Osteocyte (in vitro differentiated cells): ENCODE measurements at places on chromosomes 5 and 9. TPM values are rescaled to one million over a fixed set of nuclear protein-coding genes. Genes with fewer than 3 reads are reported as not detected.

The EQTN gene
- total RNA-seq, result not detected in 2 replicates

The PTGS1 gene
- total RNA-seq, result 2.5 and 3.1 TPM in 2 replicates

The PPP1R26 gene
- total RNA-seq, result 19.5 and 21.1 TPM in 2 replicates

The RNF183 gene
- total RNA-seq, result not detected in 2 replicates

The IRX4 gene
- not detected in 2 replicates for total RNA-seq

The PHF19 gene
- total RNA-seq, result 194 and 212 TPM in 2 replicates

The PCDHA9 gene
- 1.7 and 1.8 TPM in 2 replicates for total RNA-seq

The FIBCD1 gene
- 17.5 and 18.2 TPM in 2 replicates for total RNA-seq

The OMD gene
- 27.2 and 31.1 TPM in 2 replicates for total RNA-seq

The RNF180 gene
- total RNA-seq, result 3.5 and 5.3 TPM in 2 replicates

The ANKRD18A gene
- total RNA-seq, result 14.2 and 14.6 TPM in 2 replicates

The PPP2R2B gene
- total RNA-seq, result not detected in 2 replicates

The FOXD4L4 gene
- not detected in 2 replicates for total RNA-seq

The GFPT2 gene
- 70.7 and 80.0 TPM in 2 replicates for total RNA-seq

The DMRT2 gene
- total RNA-seq, result not detected in 2 replicates

The CDH10 gene
- not detected in 2 replicates for total RNA-seq

The ECM2 gene
- total RNA-seq, result 53.3 and 56.0 TPM in 2 replicates

DNA sequence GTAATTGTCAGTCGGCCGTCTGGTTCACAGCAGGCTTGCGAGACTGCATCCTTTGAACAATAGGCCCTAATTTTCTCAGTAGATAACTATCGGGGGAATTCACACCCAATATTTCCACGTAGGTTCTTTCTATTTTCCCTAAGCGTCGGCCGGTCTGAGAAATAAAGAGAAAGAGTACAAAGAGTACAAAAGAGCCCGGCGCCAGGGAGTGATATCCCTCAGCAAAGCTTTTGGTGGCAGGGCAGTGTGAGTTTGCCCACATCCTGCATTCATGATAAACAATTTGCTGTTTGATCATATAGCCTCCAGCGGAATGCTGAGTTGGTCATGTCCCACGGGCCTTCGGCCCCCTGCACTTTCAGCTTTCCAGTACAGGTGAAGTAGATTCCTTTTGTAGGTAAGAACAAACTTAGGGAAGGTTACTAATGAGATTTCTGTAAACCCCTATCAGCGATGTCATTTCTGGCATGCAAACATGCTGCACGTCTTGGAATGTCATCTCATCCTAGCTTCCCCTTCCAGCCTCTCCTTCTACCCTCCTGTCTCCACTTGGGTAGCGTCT is 4.7 kb upstream of the PTGR1 start:
- peaks cover 4% of the 10 kb centered on the region for H3K27me3 ChIP-seq
- H3K27ac ChIP-seq, result no peak overlapping the region
- H3K4me3 ChIP-seq, result no peak overlapping the region
- H3K4me1 ChIP-seq, result peaks cover 5% of the 10 kb centered on the region
- DNase-seq, result no peak

GRCh38 chr5:79936002-79936645 is 54.9 kb downstream of the MTX3 start:
- no peak for DNase-seq
- no peaks in the 10 kb centered on the region for H3K36me3 ChIP-seq
- H3K4me1 ChIP-seq, result no peaks in the 10 kb centered on the region
- H3K27ac ChIP-seq, result no peak overlapping the region

- H3K27me3 ChIP-seq, result no peaks in the 10 kb centered on the region
- H3K4me3 ChIP-seq, result no peak overlapping the region
- no peak for DNase-seq
These were observed 33.3 kb downstream of the TLE1 start for GRCh38 chr9:81656004-81656403.

- H3K4me3 ChIP-seq, result no peak overlapping the region
- no peak for DNase-seq
- peaks cover 22% of the 10 kb centered on the region for H3K27me3 ChIP-seq
- no peaks in the 10 kb centered on the region for H3K36me3 ChIP-seq
- H3K27ac ChIP-seq, result no peak overlapping the region
These were observed 416.5 kb downstream of the MLLT3 start for GRCh38 chr9:20205821-20206220.

GRCh38 chr5:145587710-145588109 is 247.4 kb downstream of the PRELID2 start:
- peaks cover 16% of the 10 kb centered on the region for H3K4me1 ChIP-seq
- DNase-seq, result no peak
- no peaks in the 10 kb centered on the region for H3K27me3 ChIP-seq
- H3K36me3 ChIP-seq, result no peaks in the 10 kb centered on the region

GRCh38 chr9:8558176-8558575 is 758.6 kb upstream of the DMAC1 start:
- DNase-seq, result no peak
- H3K27me3 ChIP-seq, result no peaks in the 10 kb centered on the region
- H3K36me3 ChIP-seq, result no peaks in the 10 kb centered on the region
- H3K27ac ChIP-seq, result no peak overlapping the region
- peaks cover 5% of the 10 kb centered on the region for H3K4me1 ChIP-seq

- DNase-seq, result no peak
- H3K36me3 ChIP-seq, result no peaks in the 10 kb centered on the region
- H3K4me3 ChIP-seq, result no peak overlapping the region
- no peaks in the 10 kb centered on the region for H3K4me1 ChIP-seq
- H3K27ac ChIP-seq, result no peak overlapping the region
These were observed 155.2 kb upstream of the ISL1 start for GRCh38 chr5:51227963-51228470.

DNA sequence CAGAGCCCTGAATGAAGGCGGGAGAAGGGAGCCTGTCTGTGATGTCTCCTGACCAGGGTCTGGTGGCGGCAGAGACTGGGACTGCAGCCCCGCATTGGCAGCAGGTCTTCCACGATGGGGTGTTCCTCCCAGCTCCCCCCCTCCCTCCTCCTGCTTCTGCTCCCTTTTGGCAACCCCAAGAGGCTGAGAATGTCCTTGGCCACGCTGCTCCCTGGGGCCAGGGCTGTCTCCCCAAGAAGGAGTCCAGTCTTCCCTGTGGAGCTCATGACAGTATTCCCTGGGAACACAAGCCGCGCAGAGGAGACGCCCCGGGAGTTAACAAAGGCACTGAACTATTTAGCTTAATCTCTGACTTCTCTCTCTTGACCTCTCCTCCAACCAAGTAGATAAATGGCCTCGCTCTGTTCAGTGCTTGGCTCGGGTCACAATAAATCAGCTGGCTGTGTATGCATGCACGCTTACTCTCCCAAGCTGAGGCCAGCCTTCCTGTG is 84.0 kb upstream of the NEURL1B start:
- peaks cover 49% of the 10 kb centered on the region for H3K27me3 ChIP-seq
- no peak for DNase-seq
- peaks cover 5% of the 10 kb centered on the region for H3K4me1 ChIP-seq
- no peak overlapping the region for H3K4me3 ChIP-seq

DNA sequence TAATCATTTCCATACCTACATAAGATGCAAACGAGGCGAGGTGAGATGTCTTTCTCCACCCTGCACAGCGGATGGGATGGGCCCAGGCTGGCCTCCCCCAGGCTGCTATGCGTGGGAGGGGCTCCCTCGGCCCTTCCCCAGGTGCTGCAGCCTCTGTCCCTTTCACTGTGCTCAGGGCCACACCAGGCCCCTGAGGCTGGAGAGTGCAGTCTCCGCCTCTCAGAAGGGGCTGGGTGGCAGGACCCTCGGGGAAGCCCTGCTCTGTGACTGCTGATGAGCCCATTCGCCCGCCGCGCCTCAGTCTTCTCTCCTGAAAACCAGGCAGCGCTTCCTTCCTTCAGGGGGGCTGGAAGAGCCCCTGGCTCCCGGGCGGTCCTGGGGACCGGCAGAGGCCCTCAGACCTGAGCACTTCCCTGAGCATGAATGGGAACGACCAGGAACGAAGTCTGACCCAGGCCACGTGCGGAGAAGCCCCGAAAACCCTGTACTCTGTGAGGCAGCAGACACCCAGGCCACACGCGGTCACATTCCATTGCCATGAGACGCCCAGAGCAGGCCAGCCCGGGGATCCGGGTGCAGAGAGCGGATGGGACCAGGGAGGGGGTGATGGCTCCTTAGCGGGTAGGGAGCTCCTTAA is 21.9 kb upstream of the NOTCH1 start:
- no peak for DNase-seq
- H3K27ac ChIP-seq, result peak overlapping the region; percentile 74
- no peaks in the 10 kb centered on the region for H3K36me3 ChIP-seq
- H3K27me3 ChIP-seq, result no peaks in the 10 kb centered on the region
- peaks cover 75% of the 10 kb centered on the region for H3K4me1 ChIP-seq

DNA sequence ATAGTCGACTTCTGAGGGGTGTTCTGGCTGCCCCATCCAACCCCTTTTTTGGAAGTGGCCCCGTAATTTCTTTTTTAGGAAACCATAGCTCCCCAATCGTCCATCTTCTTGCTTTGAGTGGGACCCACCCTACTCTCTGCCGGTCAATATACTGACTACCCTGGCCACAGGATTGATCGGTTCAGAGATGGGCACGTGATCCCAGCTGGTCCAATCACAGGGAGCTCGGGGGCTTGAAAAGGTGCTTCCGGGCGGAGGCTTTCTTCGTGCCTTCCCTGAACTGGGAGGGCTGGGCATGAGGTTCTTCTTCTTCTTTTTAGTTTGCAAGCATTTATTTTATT is 78.7 kb upstream of the SH3PXD2B start:
- peak; percentile 48 for DNase-seq
- no peak overlapping the region for H3K4me3 ChIP-seq
- no peak overlapping the region for H3K27ac ChIP-seq
- peaks cover 38% of the 10 kb centered on the region for H3K27me3 ChIP-seq

- DNase-seq, result no peak
- H3K4me1 ChIP-seq, result peaks cover 53% of the 10 kb centered on the region
- no peak overlapping the region for H3K4me3 ChIP-seq
These were observed 62.6 kb upstream of the SLC25A51 start for GRCh38 chr9:37966412-37967013.

- peaks cover 28% of the 10 kb centered on the region for H3K4me1 ChIP-seq
- DNase-seq, result no peak
- no peaks in the 10 kb centered on the region for H3K36me3 ChIP-seq
- H3K27me3 ChIP-seq, result no peaks in the 10 kb centered on the region
- peak overlapping the region; percentile 8 for H3K27ac ChIP-seq
- no peak overlapping the region for H3K4me3 ChIP-seq
These were observed 586.9 kb downstream of the CCDC171 start for GRCh38 chr9:16139774-16140173.

GRCh38 chr9:121831869-121832268 is 180.4 kb downstream of the DAB2IP start:
- no peaks in the 10 kb centered on the region for H3K27me3 ChIP-seq
- peak; percentile 36 for DNase-seq
- no peak overlapping the region for H3K27ac ChIP-seq
- peaks cover 8% of the 10 kb centered on the region for H3K4me1 ChIP-seq

DNA sequence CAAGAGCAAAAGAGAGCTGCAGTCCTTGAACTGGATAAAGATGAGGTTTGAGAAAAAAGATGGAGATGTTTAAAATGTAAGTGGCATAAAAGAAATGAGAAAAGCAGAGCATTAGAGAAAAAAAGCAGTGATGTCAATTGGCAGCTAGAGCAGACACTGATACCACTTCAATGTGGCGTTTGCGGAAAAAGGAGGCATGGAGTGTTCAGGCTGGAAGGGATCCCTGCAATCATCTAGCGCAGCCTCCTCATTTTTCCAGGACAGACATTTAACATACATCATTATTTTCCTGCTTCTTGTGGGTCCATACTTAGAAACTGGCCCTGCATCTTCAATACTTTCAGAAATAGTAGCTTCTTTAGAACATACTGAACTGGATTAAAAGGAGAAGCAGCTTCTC is 563.8 kb downstream of the PTPRD start:
- no peaks in the 10 kb centered on the region for H3K4me1 ChIP-seq
- H3K27ac ChIP-seq, result no peak overlapping the region
- H3K27me3 ChIP-seq, result peaks cover 5% of the 10 kb centered on the region
- no peaks in the 10 kb centered on the region for H3K36me3 ChIP-seq
- no peak for DNase-seq
- H3K4me3 ChIP-seq, result no peak overlapping the region

DNA sequence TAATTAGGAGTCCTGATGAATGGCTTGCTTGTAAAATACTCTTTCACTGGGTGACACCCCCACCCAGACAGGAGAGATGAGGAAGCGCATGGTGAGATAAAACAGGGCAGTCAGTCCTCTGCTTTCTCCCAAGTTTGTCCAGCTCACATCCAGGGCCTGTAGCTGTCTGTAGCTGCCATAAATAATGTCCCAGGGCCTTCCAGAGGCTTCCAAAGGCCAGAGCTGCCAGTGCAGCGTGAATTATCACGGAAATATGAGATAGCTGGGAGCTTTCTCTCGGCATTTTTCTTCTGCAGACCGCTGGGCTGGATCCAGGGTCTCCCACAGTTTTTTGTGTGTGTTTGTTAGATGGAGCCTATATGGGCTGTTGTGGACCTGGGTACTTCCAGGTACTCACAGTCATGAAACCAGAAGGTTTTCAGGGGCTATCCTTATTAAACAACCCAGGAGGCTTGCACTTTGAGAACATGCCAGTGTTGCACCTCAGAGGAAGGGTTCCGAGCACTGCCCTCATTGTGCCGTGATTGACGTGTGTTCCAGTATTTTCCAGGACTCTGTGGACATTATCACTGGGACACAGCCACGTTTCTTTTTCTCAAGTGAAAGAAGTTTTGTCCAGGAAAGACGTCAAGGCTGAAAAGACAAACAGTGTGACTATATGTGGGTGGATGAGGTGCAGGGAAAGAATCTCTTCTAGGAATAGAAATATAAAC is 117.5 kb downstream of the FGF1 start:
- DNase-seq, result no peak
- no peaks in the 10 kb centered on the region for H3K36me3 ChIP-seq
- peaks cover 14% of the 10 kb centered on the region for H3K4me1 ChIP-seq

- no peak overlapping the region for H3K27ac ChIP-seq
- H3K4me3 ChIP-seq, result no peak overlapping the region
- H3K4me1 ChIP-seq, result peaks cover 39% of the 10 kb centered on the region
These were observed 5.7 kb downstream of the NIPBL start for GRCh38 chr5:36882250-36882649.

- no peak overlapping the region for H3K27ac ChIP-seq
- no peaks in the 10 kb centered on the region for H3K36me3 ChIP-seq
- no peaks in the 10 kb centered on the region for H3K4me1 ChIP-seq
These were observed 78.0 kb downstream of the WNK2 start for GRCh38 chr9:93261735-93262523.

- no peak overlapping the region for H3K27ac ChIP-seq
- H3K36me3 ChIP-seq, result no peaks in the 10 kb centered on the region
- peaks cover 4% of the 10 kb centered on the region for H3K4me1 ChIP-seq
- H3K27me3 ChIP-seq, result no peaks in the 10 kb centered on the region
- DNase-seq, result no peak
- H3K4me3 ChIP-seq, result no peak overlapping the region
These were observed 25.1 kb downstream of the XRCC4 start for GRCh38 chr5:83102364-83102980.

DNA sequence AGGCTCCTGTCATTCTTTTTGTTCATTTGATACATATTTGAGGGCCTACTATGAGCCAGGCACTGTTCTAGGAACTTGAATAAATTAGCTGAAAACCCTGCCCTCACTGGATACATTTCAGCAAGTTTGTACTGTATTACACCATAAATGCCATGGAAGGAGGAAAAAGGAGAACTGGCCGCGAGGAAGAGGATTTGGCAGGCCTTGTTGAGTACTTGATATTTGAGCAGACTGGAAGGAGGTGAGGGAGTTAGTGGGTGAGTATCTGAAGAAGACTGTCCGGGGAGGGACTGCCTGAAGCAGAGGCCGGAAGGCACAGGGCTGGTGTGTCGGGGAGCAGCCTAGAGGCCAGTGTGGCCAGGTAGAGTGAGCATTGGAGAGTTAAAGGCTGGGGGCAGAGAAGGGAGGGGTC is 4.5 kb downstream of the SNX30 start:
- H3K4me3 ChIP-seq, result no peak overlapping the region
- peaks cover 3% of the 10 kb centered on the region for H3K36me3 ChIP-seq
- H3K27ac ChIP-seq, result peak overlapping the region; percentile 16
- H3K4me1 ChIP-seq, result peaks cover 41% of the 10 kb centered on the region

GRCh38 chr5:56106837-56107236 is 112.1 kb upstream of the IL6ST start:
- no peak overlapping the region for H3K4me3 ChIP-seq
- no peaks in the 10 kb centered on the region for H3K27me3 ChIP-seq
- H3K4me1 ChIP-seq, result peaks cover 19% of the 10 kb centered on the region
